ENCODE measurements at places on chromosomes 1 and 21. TPM values are rescaled to one million over a fixed set of nuclear protein-coding genes. Genes with fewer than 3 reads are reported as not detected.

SLC1A7 gene
- 0.36 TPM for total RNA-seq

GSTM4 gene
- total RNA-seq: 42.0 TPM

KIF26B gene
- total RNA-seq: 8.8 TPM

TDRD5 gene
- total RNA-seq: not detected

DNA sequence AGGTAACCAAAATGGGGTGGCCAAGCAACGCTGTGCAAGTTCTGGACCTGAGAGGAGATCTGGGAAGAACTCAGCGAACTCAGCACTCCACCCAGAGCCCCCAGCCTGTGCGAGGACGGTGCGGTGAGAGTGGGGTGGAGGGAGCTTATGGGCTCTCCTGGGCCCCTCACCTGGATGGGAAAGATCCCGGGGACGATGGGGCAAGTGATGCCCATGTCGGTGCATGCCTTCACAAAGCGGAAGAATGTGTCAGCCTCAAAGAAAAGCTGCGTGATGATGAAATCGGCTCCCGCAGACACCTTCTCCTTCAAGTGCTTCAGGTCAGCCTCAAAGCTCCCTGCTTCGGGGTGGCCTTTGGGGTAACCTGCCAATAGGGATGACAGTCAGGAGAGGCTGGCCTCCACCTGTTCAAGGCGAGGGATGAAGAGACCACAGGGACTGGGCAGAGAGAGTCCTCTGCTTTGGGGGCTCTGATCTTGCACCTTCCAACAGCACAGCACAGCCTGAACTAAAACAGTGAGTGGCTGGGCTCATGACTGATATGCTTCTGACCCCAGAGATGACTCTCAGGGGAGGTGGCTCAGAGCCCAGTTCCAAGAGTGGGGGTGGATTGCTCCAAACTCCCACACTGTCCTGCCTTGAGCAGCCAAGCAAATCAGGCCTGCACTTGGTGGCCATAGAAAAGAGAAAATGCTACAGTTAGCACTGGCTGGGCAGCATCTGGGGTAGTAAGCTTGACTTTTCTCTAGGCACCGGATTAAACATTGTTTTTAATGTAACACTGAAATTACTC lies 9.5 kb downstream of the MTHFR start:
- H3K4me3 ChIP-seq: no peak overlapping the region
- peak overlapping the region; percentile 99 for H3K27ac ChIP-seq
- peaks cover 99% of the 10 kb centered on the region for H3K36me3 ChIP-seq
- DNase-seq: no peak
- H3K4me1 ChIP-seq: peaks cover 96% of the 10 kb centered on the region
